ENCODE measurements at places on chromosomes 11 and 22.

GRCh38 chr22:33831207-33831606 is 89.1 kb downstream of the LARGE1 start:
- DNase-seq, result no peak

DNA sequence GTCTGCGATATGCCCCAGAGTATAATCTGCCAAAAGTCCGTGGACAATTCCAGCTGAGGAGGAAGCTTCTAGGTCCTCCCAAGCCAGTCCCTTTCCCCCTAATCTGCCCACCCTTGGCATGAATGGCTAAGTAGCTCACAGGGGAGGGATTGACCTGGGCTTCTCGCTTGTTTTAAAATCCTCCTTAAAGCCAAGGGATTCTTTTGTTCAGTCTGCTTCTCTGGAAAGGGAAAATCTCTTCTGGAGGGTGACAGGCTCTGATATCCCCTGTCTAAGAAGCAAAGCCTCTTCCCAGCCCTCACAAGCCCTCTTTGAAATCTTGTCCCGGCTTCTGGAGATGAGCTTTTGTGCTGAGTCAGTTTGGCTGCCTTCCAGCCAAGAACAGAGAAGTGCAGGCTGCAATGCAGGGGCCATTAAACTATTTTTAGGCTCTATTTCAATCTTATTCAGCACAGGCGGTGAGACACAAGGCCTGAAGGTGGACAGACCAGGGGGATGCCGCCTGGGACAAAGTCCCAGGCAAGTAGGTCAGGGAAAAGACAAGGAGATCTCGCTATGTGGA is 23.9 kb downstream of the NEFH start:
- no peak for DNase-seq

GRCh38 chr11:10592331-10592730 is 23.9 kb upstream of the LYVE1 start:
- no peak for DNase-seq

DNA sequence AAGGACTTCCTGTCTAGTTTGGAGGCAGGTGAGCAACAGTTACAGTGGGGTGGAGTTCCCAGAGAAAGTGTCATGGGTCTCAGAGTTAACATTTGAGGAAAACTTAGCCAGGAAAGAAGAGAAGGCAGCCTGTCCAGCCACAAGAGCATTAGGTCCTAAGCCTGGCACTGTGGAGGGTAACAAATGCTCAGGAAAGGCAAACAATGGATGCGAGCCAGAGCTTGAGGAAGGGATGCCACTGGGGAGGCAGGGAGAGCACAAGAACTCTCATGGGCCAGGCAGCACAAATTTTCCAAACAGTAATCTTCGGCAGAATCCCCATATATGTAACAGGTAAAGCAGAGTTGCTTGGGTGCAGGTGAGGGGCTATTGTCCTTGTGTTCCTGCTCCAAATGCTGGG is 8.0 kb upstream of the SERPIND1 start:
- DNase-seq, result no peak

GRCh38 chr11:18748766-18749365 is 22.9 kb upstream of the IGSF22 start:
- no peak for DNase-seq

DNA sequence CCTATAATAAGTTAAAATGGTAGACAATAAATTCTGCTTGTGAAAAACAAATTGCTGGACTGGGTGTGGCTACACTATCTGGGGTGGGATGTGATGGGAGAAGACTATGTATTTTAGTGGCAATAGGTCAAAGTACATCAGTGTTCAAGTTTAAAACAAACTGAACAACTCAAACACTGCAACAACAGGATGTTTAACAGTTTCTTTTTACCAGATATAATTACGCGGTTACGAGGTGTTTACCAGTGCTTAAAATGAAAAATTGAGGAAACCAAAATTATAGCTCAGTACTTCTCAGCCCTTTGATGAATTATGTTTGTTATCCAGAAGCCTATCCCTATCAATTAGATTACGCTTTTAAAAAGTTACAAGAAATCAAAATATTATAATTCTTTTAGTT is 3.2 kb downstream of the PRDM10 start:
- no peak for DNase-seq

- no peak for DNase-seq
Measured at GRCh38 chr11:9771071-9771511, 107.2 kb downstream of the SWAP70 start.

- DNase-seq, result no peak
Measured at GRCh38 chr11:44702889-44703288, 23.9 kb upstream of the TSPAN18 start.

- no peak for DNase-seq
Measured at GRCh38 chr22:43891360-43892182, at the start of gene PNPLA5. PNPLA5 (minus strand) TSS chr22:43892013; CDS start chr22:43891880, 133 bp downstream.

- DNase-seq, result no peak
Measured at GRCh38 chr22:49400941-49401598, 426.6 kb downstream of the BRD1 start.

GRCh38 chr22:35367331-35367886 is 13.5 kb upstream of the HMOX1 start:
- DNase-seq, result no peak

DNA sequence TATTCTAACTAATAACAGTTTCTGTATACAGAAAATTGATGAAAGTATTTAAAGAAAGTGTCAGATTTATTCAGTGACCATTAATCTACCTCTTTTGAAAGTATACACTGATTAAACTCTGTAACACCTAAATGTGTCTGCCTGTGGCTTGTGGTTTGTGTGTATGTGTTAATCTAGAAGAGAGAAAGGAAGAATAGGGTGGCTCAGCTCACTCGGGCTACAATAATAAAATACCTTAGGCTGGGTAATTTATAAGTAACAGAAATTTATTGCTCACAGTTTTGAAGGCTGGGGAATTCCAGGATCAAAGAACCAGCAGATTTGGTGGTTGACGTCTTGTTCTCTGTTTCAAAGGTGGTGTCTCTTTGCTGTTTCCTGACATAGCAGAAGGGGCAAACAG is 13.6 kb upstream of the OR5AS1 start:
- DNase-seq, result no peak
